Daoy (cell line): ENCODE measurements at places on chromosomes 6 and 20. TPM values are rescaled to one million over a fixed set of nuclear protein-coding genes. Genes with fewer than 3 reads are reported as not detected.

- no peak for DNase-seq
Measured at GRCh38 chr20:4813863-4814695, 92.4 kb downstream of the PRND start.

- DNase-seq = peak; percentile 95
Measured at GRCh38 chr20:50844430-50845100, 49.7 kb downstream of the BCAS4 start.

DNA sequence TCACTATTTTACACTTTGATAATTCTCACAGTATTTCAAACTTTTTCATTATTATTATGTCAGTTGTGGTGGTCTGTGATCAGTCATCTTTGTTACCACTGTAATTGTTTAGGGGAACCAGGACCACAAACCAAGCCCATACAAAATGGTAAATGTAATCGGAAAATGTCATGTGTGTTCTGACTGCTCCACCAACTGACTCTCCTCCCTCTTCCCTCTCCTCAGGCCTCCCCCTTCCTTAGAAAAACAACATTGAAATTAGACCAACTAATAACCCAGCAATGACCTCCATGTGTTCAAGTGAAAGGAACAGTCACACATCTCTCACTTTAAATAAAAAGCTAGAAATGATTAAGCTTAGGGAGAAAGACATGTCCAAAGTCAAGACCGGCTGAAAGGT lies 63.8 kb downstream of the GMDS start:
- DNase-seq = no peak

- DNase-seq = no peak
Measured at GRCh38 chr6:106527117-106527516, 102.2 kb downstream of the RTN4IP1 start.

CYP24A1 gene
- total RNA-seq = 0.46 and 1.0 TPM in 2 replicates

DNA sequence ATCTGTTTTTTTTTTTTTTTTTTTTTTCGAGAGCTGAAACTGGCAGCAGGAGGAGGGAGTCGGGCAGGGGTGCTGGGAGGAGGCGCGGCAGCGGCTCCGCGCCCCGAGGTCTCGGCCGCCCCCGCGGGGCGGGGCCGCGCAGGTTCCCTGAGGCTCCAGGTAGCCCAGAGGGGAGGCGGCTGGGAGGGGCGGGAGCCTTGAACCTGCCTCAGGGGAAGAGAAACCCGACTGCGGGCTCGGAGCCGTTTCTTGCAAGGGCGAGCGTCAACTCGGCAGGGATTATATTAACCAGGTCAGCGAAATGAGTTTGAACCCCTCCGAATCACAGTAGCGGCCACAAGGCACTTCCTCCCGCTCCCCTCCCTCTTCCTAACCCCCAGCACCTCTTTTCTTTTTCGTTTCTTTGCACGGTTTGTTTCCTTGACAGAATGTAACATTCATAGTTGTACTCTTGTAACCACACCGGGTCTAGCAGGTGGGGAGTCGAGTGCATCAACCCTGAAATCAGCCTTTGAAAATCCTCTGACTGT lies 2.0 kb downstream of the MYB start:
- DNase-seq = peak; percentile 21
